ENCODE measurements at places on chromosomes 1 and 21.

GRCh38 chr1:182182311-182182710, 120.8 kb upstream of the ZNF648 start:
- DNase-seq = no peak

GRCh38 chr1:205576805-205577761, 54.7 kb downstream of the ELK4 start:
- no peak for DNase-seq

- DNase-seq = no peak
Observed at GRCh38 chr21:32003411-32003810, 130.6 kb downstream of the HUNK start.

DNA sequence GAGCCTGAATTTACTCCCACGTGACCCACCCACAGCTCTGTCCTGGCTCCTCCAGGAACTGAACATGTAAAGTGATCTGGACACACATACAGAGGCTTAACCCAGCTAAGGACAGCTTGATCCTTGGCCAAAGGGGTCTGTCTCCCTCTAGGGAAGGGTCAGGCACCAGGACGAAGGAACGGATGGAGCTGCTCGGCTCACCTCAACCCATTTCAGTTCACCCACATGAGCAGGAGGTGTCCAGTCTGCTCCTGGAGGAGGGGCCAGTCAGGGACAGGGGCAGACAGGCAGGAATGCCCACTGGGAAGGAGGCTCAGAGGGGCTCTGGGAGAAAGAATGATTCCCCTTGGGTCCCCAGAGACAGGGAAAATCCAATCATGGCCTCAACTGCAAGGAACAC, 567.2 kb downstream of the PTPRU start:
- no peak for DNase-seq

GRCh38 chr21:44443291-44443890, 11.9 kb upstream of the LRRC3 start:
- DNase-seq = no peak

DNA sequence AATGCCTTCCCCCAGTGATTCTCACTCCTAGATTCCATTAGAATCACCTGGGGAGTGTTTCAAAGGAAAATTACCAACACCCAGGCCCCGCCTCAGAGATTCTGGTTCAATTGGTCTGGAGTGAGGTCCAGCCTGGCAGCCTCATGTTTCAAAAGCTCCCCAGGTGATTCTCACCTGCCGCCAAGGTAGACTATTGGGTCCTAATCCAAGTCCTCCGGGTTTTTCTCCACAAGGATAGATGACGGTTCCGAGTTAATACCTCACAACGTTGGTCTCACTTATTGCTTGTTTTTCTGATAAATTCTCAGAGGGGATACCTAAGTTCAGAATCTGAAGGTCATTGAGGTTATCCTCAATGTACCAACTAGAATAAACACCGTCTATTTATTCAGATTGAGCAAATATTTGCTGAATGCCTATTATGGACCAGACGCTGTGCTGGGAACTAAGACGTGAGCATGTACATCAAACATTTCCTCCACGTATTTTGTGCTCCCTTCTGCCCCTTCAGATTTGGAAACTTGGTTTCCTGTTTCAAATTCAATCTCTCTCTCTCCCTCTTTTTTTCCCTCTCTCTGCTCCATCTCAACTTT, 97.5 kb downstream of the SEC16B start:
- no peak for DNase-seq

GRCh38 chr1:116573431-116574095, 2.7 kb upstream of the CD58 start:
- DNase-seq = no peak

- no peak for DNase-seq
Observed at GRCh38 chr1:168772428-168773060, 43.5 kb upstream of the DPT start.

- no peak for DNase-seq
Observed at GRCh38 chr1:230303822-230304221, 122.3 kb downstream of the PGBD5 start.

DNA sequence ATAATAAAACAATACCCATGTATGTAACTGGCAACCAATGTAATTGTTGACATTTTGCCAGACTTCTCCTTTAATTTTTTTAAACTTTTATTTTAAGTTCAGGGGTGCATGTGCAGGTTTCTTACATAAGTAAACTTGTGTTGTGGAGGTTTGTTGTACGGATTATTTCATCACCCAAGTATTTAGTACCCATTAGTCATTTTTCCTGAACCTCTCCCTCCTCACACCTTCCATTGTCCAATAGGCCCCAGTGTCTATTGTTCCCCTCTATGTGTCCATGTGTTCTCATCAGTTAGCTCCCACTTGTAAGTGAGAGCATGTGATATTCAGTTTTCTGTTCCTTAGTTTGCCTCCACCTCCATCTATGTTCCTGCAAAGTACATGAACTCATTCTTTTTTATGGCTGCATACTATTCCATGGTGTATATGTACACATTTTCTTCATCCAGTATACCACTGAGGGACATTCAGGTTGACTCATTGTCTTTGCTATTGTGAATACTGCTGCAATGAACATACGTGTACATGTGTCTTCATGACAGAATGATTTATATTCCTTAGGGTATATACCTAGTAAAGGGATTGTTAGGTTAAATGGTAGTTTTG, 6.7 kb downstream of the DEPDC1 start:
- DNase-seq = no peak

GRCh38 chr1:197675583-197676208, 99.6 kb downstream of the DENND1B start:
- DNase-seq = no peak

DNA sequence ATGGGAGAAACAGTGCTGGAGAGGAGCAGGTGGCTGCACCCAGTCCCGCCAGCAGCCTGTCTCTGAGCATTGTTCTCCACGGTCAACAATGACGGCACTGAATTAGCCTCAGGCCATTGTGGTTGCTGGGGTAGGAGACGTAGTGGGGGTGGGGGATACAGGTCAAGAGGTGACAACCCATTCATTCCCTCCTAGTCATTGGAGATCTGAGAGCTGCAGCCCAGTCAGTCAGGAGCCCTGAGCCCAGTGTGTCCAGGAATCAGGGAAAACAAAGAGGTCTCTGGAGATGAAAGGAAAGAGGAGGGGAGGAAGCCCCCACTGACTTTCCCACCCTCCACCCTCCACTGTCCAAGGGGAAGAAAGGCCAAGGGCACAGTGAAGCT, 15.3 kb downstream of the SMIM12 start:
- no peak for DNase-seq

- peak; percentile 31 for DNase-seq
Observed at GRCh38 chr21:34640858-34641257, 25.9 kb upstream of the RCAN1 start.

DNA sequence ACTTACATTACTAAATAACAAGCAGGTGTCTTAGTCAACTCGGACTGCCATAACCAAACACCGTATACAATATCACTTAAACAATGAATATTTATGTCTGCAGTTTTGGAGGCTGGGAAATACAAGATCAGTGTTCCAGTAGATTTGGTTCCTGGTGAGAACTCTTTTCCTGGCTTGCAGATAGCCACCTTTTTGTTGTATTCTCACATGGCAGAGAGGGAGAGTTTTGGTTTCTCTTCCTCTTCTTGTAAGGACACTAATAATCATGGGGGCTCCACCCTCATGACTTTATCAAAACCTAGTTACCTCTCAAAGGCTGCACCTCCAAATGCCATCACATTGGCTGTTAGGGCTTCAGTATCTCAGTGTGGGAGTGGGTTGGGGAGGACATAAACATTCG, 82.9 kb upstream of the CACYBP start:
- DNase-seq = no peak

- DNase-seq = no peak
Observed at GRCh38 chr21:14947613-14948160, 117.1 kb downstream of the NRIP1 start.

- DNase-seq = no peak
Observed at GRCh38 chr21:42189431-42189830, 29.5 kb upstream of the ABCG1 start.

- no peak for DNase-seq
Observed at GRCh38 chr21:45611296-45611695, 32.2 kb upstream of the PCBP3 start.

All from stimulated activated CD4-positive, alpha-beta T cell treated with anti-CD3 and anti-CD28 coated beads, Interleukin-1b, Interleukin-23, amount 100 ng/mL, for 48 hours (primary cell).